ENCODE measurements at places on chromosomes 2 and 18.

- no peak for DNase-seq
These were observed 131.4 kb upstream of the MYCN start for GRCh38 chr2:15808944-15809343.

- no peak for DNase-seq
These were observed 76.3 kb downstream of the R3HDM1 start for GRCh38 chr2:135607561-135607960.

GRCh38 chr2:101354420-101355311 is 32.6 kb downstream of the CREG2 start:
- no peak for DNase-seq

GRCh38 chr2:221312634-221313033 is 259.5 kb downstream of the EPHA4 start:
- no peak for DNase-seq

GRCh38 chr2:40740419-40740818 is 288.5 kb upstream of the SLC8A1 start:
- DNase-seq, result no peak

DNA sequence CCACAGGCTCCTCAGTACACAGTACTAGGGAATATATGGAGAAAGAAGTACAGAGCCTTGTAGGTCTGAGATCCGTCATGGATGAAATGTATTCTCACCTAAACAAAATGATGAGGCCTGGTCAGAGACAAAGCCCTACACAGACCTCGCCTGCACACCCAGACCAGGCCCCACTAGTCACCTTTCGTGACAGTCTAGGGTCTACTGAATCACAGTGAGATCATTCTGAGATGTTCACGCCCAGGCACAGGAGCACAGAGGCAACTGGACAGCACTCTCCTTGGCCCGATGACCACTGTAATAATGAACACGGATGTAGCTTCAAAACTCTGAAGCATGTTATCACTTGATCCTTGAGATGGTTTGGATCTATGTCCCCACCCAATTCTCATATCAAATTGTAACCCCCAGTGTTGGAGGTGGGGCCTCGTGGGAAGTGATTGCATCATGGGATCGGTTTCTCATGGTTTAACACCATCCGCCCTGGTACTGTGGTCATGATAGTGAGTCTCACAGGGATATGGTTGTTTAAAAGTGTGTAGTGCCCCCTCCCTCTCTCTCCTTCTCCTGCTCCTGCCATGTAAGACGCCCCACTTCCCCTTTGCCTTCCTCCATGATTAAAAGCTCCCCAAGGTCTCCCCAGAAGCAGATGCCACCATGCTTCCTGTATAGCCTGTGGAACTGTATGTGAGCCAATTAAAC is 15.1 kb downstream of the DOCK10 start:
- DNase-seq, result no peak

GRCh38 chr2:24923106-24923505 is 3.1 kb upstream of the ADCY3 start:
- no peak for DNase-seq

DNA sequence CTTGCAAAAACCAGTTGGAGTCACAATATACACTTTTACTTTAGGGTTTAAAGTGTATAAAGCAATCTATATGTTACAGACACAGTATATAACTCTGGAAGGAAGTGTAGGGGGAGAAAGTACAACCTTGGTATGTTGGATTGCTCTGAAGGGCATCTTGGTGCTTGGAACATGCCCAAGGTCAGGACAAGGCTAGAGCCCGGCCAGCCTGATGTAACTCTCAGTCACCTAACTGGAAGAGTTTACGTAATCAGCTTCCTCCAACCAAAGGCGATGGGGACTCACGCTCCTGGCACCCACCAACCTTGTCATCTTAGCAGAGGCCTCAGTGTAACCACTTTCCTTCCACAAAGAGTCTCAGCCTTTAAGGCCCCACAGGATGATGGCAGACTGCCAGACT is 181.1 kb upstream of the ACAA2 start:
- DNase-seq, result no peak

All from anterior cingulate cortex (tissue), 58 donors.